Activated effector memory CD4-positive, alpha-beta T cell treated with Interleukin-2 at 50 U/mL for 16 hours (primary cell): ENCODE measurements at places on chromosomes 12 and 14.

DNA sequence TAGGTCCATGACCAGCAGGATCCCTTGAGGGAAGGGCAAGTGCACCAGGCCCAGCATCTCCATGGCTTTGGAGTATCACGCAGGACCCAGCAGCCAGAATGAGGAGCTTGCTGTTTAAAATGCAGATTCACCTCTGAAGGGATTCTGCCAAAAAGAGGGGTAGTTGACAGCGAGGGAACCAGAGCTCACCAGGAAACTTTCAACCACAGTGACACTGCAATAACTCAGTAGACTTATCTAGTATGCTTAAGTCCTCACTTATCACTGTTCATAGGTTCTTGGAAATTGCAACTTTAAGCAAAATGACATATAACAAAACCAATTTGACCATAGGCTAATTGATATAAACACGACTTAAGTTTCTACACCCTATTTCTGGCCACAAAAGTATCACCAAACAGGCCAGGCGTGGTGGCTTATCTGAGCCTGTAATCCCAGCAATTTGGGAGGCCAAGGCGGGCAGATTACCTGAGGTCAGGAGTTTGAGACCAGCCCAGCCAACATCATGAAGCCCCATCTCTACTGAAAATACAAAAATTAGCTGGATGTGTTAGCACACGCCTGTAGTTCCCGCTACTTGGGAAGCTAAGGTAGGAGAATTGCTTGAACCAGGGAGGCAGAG lies 21.4 kb upstream of the CKAP4 start:
- no peak for DNase-seq

DNA sequence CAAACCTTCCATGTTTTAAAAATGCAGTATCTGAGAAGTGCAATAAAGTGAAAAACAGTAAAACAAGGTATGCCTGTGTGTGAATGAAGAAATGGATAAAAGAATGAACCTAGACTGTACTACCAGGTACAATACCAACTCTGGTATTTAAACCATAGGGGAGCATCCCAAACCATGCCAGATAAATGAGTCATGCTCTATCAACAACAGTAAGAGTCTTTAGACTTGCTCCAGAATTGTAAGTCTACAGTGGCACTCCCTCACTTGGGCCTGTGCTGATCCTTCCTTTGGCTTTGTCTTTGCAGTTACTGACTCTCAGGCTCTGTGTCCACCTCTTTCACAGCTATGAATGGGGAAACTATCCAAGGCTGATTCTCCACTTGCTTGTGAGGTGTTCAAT lies 38.1 kb downstream of the BBS10 start:
- no peak for DNase-seq

DNA sequence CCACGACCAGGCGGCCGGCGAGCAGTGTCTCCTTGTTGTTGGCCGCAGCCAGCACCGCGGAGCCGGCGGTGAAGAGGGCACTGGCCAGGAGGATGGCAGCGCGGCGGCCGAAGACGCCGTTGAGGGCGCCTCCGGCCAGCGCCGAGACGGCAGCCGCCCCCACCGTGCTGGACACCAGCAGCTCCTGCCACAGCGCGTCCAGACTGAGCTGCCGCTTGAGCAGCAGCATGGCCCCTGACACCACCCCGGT lies 691 bp downstream of the SLC2A13 start:
- DNase-seq = no peak

- DNase-seq = no peak
These were observed 47.7 kb downstream of the GNG2 start for GRCh38 chr14:51908086-51908485.

DNA sequence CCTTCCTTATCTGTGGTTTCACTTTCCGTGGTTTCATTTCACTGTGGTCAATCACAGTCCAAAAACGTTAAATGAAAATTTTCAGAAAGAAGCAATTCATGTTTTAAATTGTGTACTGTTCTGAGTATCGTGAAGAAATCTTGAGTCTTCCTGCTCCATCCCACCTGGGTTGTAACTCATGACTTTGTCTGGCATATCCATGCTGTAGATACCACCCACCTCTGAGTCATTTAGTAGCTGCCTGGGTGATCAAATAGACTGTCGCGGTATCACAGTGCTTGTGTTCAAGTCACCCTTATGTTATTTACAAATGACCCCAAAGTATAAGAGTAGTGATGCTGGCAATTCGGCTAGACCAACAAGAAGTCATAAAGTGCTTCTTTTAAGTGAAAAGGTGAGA lies 521.2 kb downstream of the AACS start:
- no peak for DNase-seq

- DNase-seq = no peak
These were observed 5.6 kb downstream of the WASHC4 start for GRCh38 chr12:105113094-105113493.

GRCh38 chr12:132872975-132873421 lies 14.4 kb downstream of the CHFR start:
- peak; percentile 6 for DNase-seq

GRCh38 chr12:19712041-19712440 lies 272.7 kb downstream of the AEBP2 start:
- no peak for DNase-seq

DNA sequence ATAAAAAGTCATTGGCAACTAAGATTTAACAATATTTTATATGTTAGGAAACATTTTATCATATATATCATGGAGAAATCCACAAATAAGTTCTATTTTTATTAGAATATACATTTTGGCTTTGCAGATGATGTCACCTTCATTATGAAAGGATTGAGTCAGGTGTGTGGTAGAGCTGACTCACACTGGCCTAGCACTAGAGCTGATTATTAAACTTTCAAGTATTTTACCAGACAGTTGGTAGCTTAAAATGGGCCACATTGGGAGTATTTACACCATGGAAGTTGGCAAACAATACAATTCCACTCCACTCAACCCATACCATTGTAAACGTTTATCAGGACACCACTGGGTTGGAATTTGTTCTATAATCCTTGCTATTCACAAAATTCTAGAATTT lies 1036.6 kb downstream of the TRHDE start:
- DNase-seq = no peak

DNA sequence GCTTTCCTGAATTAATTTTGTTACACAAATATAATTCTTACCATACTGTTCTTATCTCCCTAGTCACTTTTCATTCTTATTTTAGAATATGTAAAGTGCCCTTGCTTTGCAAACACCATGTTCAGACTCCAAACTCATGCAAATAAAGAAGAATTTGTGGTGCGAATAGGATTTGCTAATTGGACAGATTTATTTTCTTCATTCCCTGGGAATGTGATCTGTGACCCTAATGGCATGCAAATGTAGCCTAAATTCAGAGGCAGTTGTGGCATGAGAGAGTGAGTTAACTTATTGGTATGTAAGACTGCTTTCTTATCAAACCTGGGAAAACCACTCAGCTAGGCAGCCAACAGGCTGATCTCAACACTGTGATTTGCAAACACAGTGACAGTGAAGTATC lies 10.0 kb downstream of the CAPZA3 start:
- DNase-seq = no peak

- peak; percentile 70 for DNase-seq
These were observed 287.3 kb downstream of the BCL11B start for GRCh38 chr14:98984719-98985041.

DNA sequence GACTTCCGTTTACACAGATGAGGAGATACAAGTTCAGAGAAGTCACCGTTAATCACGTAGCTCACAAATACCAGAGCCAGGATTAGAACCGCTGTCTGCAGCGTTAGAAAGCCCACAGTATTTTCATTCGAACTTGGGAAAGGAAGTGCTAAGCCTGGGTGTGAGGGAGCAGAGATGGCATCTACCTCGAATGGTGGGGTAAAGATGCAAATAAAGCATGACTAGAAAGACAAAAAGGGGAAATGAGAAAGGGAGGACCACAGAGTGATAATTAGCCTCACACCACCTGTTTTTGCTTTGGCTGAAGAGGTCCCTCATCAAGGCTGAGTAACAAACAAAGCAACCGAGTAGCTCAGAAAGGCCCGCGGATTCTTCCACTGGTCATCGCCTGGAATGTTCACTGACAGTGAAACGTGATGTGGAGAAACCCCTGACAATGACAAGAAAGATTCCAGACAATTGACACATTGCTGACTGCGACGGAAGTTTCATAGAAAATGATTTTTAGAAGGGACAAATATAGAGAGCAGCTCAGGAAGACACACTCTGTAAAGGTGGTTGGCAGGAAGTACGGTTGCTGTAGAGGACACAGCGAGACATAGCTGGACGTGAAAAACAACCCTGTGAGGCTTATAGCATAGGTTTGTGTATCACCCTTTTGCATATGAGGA lies 31.5 kb upstream of the BHLHE41 start:
- DNase-seq = no peak

DNA sequence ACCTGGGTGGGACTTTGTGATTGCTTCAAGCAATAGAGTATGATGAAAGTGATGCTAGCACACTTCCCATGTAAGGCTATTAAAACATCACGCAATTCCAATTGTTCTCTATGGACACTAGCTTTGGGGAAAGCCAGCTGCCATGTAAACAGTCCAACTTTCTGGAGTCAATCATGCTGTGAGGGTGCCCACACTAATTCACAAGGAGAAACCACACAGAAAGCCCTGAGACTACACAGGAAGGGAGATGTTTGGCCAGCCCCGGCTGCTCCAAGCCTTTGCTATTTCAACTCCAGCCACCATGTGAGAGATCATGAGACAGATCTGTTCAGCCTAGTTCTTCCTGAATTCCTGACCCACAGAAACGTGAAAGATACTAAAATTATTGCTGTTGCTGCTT lies 96.3 kb downstream of the ST8SIA1 start:
- no peak for DNase-seq

- DNase-seq = no peak
These were observed 391.9 kb upstream of the ATP2B1 start for GRCh38 chr12:90100579-90100978.

DNA sequence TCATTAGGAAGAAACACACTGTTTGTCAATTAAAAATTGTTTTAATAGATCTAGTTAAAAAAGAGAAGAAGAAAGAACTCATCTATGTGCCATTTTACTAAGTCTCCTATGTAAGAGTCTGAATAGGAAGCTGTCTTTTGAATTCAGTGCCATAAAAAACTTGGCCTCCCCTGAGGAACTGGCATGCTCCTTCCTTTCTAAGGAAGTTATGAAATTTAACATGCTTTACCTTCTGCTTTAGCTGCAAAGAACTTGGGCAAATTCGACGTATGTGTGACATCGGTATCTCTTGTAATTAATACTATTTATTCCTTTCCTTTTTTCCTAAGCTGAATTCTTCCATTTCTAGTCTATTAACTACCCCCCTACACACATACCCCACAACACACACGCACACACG lies 12.5 kb downstream of the TM7SF3 start:
- DNase-seq = no peak

GRCh38 chr14:58750321-58751269 lies 112.8 kb downstream of the DACT1 start:
- DNase-seq = no peak

- no peak for DNase-seq
These were observed 8.0 kb upstream of the NT5DC3 start for GRCh38 chr12:103848917-103849491.

GRCh38 chr12:30531731-30532678 lies 163.7 kb downstream of the IPO8 start:
- DNase-seq = no peak

DNA sequence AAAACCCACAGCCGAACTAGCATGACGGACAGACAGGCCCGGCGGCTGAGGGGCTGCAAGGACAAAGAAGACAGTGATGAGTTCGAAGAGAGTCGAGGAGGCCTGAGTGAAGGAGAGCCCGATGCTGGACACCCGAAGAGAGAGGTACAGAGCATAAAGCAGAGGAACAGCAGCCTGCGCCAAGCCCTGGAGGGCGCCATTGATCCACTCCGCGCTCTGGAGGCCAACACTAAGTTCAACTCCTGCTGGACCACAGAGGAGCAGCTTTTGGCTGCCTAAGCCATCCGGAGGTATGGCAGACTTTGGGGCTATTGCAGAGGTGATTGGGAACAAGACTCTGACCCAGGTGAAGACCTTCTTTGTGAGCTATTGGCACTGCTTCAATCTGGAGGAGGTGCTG lies 7.8 kb upstream of the PLXNC1 start:
- DNase-seq = peak; percentile 27

DNA sequence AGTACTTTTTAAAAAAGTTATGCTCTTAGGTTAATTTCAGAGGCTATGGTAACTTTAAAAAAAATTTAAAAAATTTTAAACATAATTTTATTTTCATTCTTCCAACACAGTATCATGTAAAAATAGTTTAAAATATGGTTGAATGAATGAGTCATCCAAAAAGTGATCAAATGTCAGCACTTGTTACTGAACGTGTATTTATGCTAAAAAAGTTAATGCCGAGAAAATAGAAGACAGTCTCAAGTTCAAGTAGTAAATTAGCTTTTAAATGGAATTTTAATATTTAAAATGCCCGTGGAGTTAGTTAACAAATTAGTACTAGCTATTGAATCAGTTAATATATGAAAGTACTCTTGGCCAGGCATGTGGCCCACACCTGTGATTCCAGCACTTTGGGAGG lies 4.8 kb downstream of the AEBP2 start:
- no peak for DNase-seq

DNA sequence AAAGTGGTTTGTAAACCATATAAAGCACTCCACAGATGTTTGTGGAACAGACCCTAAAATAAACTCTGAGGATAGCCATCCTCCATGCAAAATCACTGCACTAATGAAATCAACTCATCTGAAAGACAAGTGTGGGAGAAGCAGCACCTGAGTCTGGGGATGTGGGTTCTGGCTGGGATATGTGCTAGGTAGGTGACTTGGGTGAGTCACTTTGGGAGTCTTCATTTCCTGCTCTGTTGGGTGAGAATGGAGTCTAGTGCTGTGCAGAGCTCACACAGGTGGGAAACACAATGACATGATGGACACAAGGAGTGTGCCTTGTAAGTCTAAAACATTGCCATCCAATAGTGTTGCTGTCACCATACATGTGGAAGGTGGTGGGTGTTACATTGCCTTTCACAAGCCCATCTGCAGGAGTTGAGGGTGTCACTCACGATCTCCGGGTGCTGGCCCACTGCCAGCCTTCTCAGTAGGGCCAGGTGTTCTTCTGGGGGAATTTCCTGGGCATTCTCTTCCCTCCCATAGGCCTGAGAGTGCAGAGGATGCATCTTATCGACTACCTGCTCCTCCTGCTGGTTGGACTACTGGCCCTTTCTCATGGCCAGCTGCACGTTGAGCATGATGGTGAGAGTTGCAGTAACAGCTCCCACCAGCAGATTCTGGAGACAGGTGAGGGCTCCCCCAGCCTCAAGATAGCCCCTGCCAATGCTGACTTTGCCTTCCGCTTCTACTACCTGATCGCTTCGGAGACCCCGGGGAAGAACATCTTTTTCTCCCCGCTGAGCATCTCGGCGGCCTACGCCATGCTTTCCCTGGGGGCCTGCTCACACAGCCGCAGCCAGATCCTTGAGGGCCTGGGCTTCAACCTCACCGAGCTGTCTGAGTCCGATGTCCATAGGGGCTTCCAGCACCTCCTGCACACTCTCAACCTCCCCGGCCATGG lies 2.0 kb downstream of the SERPINA4 start:
- DNase-seq = no peak

GRCh38 chr14:56162476-56162875 lies 44.3 kb downstream of the PELI2 start:
- DNase-seq = no peak

GRCh38 chr12:40171501-40171900 lies 53.3 kb upstream of the LRRK2 start:
- no peak for DNase-seq

- no peak for DNase-seq
These were observed 5.0 kb downstream of the SLC39A5 start for GRCh38 chr12:56234746-56235436.

- no peak for DNase-seq
These were observed 42.0 kb downstream of the TMTC2 start for GRCh38 chr12:82728710-82729109.
